Mesenchymal stem cell (in vitro differentiated cells and primary cell): ENCODE measurements at places on chromosomes 2 and 18.
A peak's percentile ranks its signal among the peaks of the same experiment; 100 is the strongest.

- DNase-seq, result peak; percentile 86
These were observed 458.6 kb downstream of the FBXO15 start for GRCh38 chr18:73688851-73689711.

- no peak for DNase-seq
These were observed 5.0 kb downstream of the GAD1 start for GRCh38 chr2:170821531-170822289.

DNA sequence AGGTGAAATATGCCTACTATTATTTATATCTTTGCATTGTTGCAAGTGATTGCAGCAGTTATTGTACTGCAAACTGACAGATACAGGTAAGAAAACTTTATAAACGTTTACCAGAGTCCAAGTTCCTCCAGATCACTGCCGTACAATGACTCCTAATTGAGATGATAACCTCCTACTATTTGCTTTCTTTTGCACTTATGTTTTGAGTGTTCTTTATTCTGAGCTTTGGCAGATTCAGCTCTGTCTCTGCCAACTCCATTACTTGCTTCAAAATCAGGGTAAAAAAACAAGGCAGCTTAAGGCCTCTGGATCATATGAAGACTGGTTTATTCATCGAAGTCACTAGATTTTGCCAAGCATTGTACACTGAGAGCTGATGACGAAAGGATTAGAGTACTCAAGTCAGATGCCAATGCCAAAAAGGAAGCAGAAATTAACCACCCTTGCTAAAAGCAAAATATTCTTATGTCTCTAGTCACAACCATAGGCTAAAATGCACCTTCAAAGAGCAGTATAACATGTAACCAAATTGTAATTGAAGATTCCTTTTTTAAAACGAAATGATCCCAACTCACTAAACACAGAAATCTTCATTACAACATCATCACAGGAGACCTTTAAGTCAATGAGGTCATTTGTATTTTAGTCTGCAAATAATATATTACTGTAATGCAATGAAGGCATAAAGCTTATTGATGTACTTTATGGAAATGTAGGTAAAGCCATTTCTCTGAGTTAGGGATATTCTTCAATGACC is 10.5 kb upstream of the IKZF2 start:
- DNase-seq, result peak; percentile 15

GRCh38 chr2:71313016-71313766 is 18.4 kb upstream of the ZNF638 start:
- DNase-seq, result no peak

- DNase-seq, result no peak
These were observed 378.8 kb upstream of the ETAA1 start for GRCh38 chr2:67018301-67018700.

DNA sequence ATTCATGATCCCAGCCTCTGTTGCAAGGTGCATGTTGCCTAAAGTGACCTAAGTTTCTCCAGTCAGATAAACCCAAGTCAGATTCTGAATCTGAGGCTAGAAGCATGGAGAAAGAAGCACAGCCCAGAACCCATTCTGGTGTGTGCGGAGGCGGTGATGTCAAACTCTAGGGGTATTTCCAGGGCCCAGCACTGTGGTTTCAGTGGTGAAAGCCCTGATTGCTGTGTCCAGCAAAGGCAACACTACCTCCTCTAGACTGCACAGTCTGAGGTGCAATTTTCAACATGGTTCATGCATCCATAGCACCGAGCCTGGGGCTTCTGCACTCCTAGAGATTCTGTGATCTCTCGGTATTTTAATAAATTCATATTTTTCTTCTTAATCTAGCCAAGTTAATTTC is 264.8 kb upstream of the KLHL29 start:
- DNase-seq, result no peak

DNA sequence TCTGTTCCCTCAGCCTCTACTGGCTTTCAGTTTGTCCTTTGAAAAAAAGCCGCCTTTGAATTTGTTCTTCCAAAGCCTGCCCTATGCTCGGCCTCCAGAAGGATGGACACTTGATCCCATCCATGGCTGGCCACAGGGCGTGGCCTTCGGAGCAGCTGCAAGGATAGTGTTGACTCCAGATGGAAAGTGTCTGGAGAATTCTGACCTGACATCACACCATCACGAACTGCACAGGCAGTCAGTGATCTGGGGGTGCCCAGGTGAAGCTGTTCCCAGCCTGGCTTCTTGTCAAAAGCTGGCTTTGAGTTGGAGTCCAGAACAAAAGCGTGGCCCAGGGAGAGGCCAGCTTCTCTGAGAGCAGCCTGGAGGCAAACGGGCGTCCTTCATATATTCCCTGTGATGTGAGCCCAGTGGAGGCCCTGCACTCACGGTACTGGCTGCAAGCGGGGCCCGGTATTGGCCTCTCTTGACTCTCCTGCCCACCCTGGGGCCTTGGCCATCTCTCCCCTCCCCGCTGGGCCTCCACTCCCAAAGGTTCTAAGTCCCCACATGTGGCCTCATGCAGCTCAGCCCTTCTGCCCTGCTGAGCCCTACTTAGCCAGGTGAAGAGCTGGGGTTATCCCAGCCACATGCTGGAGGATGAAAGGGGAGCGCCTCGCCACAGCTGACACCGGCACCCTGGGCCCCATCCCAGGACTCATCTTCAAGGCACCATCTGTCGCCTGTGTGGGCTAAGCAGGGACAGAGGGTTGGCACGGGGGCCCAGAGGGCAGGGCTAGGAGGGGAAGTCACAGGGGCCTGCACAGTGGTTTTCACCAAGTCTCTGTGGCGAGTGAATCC is 20.4 kb upstream of the ATOH8 start:
- DNase-seq, result no peak

DNA sequence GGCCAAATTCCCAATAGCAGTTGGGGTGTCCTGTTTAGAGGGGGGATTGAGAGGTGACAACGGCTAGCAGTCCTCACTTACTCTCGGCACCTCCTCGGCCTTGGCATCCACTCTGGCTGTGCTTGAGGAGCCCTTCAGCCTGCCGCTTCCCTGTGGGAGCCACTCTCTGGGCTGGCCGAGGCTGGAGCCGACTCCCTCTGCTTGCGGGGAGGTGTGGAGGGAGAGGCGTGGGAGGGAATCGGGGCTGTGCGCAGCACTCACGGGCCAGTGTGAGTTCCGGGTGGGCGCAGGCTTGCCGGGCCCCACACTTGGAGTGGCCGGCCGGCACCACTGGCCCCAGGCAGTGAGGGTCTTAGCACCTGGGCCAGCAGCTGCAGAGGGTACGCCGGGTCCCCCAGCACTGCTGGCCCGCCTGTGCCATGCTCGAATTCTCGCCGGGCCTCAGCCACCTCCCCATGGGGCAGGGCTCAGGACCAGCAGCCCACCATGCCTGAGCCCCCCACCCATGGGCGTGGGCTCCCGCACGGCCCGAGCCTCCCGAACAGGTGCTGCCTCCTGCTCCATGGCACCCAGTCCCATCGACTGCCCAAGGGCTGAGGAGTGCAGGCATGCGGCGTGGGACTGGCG is 705.9 kb upstream of the ZNF804A start:
- DNase-seq, result no peak

DNA sequence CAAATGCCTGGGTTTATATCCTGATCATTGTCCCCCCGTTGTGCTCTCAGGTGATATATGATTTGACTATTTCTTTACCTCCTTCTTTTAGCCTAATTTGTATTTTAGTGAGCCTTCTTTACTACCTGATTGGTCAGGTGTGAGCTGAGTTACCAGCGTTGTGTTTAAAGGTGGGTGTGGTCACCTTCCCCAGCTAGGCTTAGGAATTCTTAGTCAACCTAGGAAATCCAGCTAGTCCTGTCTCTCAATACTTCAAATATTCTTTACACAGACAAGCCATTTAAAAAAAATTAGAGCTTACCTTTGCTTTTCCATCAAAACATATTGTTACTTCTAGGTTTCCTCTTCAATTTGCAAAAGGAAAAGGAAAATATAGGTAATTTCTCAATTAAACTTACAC is 30.2 kb downstream of the KYNU start:
- DNase-seq, result no peak

DNA sequence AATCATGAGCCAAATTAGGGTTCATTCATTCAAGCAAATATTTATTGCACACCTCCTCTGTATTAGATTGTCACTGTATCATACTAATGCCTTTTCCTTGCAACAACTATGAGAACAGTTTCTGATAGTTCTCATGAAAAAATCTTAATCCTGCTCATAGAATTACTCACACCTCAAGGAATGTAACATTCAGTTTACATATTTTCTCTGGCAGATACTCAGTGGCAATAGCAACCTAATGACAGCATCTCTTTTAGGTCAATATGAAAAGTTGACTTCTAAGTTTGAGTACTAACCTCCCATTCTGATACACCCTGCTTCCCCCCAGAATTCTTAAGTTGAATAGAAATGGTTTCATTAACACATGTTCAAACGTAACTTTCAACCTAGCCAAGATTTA is 132.0 kb downstream of the VWC2L start:
- DNase-seq, result peak; percentile 24

- DNase-seq, result peak; percentile 73
These were observed 13.3 kb downstream of the MRPL44 start for GRCh38 chr2:223970343-223971128.

- peak; percentile 96 for DNase-seq
These were observed 17.8 kb upstream of the PMAIP1 start for GRCh38 chr18:59881728-59882656.

- DNase-seq, result no peak
These were observed 468.1 kb upstream of the FANCL start for GRCh38 chr2:58709274-58709673.

- DNase-seq, result no peak
These were observed 3.1 kb downstream of the DSC3 start for GRCh38 chr18:31039426-31039825.

GRCh38 chr2:8607606-8608005 is 74.2 kb upstream of the ID2 start:
- peak; percentile 29 for DNase-seq

GRCh38 chr2:226671141-226671676 is 128.4 kb downstream of the IRS1 start:
- no peak for DNase-seq

GRCh38 chr2:44325897-44326296 is 35.4 kb downstream of the PREPL start:
- DNase-seq, result no peak

GRCh38 chr2:148817210-148817708 is 57.8 kb upstream of the KIF5C start:
- peak; percentile 31 for DNase-seq

GRCh38 chr2:119290859-119291587 is 67.4 kb downstream of the STEAP3 start:
- peak; percentile 59 for DNase-seq
